ENCODE measurements at places on chromosomes 13 and 19. TPM values are rescaled to one million over a fixed set of nuclear protein-coding genes. Genes with fewer than 3 reads are reported as not detected.

- peak; percentile 6 for DNase-seq
Observed at GRCh38 chr19:10009714-10010224, 535 bp downstream of the COL5A3 start.

DNA sequence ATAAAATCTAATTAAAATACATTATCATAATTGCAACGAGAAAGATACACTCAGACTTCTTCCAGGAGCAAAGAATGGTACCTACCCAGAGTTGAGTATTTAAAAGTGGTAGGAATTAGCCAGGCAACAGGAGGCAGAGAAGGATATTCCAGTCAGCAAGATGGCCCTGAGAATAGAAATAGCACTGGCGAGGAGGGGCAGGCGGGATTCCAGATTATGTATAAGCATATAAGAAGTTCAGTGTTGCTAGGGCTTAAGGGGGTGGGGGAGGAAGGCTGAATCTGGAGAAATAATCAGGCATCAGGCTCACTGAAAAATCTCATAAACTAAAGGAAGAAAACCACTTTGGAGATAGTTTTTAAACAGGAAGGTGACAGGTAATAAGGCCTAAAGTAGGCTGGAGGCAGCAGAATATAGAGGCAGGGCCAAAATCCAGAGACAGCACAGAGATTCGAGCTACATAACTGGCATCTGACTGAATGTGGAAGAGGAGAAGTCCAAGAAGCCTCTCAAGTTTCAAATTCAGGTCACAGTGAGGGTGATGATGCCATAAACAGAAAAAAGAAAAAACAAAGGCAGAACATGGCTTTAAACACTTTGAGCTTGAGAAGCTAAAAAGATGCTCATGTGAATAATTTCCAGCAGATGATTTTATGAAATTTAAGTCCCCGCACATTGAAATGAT, 7.5 kb downstream of the KPNA3 start:
- no peak for DNase-seq

GRCh38 chr13:99955747-99956472, 15.7 kb downstream of the ZIC5 start:
- DNase-seq, result no peak

DNA sequence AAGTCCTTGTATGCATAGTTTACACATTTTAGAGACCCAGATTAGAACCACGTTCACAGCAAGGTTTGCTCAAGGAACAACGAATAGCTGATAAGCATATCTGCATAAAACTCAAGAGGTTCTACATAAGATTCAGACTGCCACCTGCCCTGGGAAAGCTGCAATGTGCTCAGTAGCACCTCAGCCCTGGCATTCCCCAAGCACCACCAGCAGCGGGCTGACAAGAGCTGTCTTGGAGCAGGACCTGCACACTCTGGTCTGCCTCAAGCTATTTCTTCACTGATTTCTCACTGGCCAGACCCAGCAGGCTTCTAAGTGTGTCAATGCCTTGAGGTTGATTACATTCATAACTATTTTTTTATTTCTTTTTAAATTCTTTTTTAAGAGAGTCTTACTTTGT, 65.8 kb upstream of the UQCRFS1 start:
- DNase-seq, result no peak

GRCh38 chr13:100537951-100538462, 50.6 kb downstream of the GGACT start:
- no peak for DNase-seq

DNA sequence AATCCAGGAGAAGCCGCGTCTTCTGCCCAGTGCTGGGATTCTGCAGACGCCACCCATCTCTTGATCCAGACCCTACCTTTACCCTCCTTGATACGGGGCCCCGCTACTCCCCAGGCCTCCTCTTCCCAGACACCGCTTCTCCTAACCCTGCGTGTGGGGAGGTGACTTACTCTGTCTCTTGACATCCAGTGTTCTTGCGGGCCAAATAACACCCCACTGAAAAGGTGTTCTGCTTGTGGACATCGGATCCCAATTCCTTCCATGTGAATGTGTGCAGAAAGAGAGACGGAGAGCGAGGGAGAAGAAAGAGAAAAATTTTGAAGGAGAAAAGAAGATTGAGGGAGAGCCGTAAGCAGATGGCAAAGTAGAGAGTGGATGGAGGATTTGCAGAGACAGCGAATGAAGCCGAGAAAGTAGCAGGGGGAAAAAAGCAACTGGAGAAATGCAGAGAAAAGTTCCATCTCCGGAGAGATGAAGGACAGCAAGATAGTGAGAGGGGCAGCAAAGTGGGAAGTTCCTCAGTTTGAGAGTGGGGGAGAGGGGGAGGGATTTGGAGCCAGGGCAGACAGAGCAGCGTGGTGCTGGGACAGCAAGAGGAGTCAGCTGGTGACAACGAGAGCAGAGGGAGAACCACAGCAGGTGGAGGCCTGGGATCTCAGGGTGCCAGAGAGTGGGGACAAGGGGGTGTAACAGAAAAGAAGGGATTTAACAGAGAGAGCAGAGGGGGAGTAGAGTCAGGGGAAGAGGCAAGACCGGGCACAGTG, 814 bp downstream of the ZNF480 start:
- no peak for DNase-seq

DNA sequence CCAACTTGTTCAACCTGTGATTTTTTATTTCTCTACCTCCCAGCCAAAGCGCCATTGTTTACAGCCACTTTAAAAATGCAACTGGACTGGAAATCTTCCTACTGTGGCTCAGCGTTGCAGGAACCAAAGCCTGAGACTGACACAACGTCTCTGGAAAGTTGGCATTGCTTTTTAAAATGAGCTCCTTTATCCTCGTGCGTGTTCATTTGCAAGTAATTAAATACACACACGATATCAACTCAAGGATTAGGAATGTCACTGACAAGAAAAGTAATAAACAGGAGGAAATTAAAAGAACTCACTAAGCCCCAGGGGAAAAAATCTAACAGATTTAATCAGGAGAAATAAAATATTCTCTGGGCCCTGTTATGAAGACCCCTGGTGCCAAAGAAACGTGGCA, 184.6 kb upstream of the IRS2 start:
- DNase-seq, result no peak

- no peak for DNase-seq
Observed at GRCh38 chr13:40362502-40362901, 303.9 kb downstream of the FOXO1 start.

GRCh38 chr13:109788372-109789111, 2.2 kb upstream of the IRS2 start:
- no peak for DNase-seq

DNA sequence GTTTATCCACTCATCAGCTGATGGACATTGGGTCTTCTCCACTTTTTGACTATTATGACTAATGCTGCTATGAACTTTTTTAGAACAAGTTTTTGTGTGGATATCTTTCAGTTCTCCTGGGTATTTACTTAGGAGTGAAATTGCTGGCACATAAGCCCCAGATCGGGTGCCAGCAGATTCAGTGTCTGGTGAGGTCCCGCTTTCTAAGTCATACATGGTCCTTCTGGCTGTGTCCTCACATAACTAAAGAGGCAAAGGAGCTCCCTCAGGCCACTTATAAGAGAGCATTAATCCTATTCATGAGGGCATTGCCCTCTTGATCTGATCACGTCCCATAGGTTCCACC, 600 bp upstream of the ZNF226 start:
- DNase-seq, result no peak

DNA sequence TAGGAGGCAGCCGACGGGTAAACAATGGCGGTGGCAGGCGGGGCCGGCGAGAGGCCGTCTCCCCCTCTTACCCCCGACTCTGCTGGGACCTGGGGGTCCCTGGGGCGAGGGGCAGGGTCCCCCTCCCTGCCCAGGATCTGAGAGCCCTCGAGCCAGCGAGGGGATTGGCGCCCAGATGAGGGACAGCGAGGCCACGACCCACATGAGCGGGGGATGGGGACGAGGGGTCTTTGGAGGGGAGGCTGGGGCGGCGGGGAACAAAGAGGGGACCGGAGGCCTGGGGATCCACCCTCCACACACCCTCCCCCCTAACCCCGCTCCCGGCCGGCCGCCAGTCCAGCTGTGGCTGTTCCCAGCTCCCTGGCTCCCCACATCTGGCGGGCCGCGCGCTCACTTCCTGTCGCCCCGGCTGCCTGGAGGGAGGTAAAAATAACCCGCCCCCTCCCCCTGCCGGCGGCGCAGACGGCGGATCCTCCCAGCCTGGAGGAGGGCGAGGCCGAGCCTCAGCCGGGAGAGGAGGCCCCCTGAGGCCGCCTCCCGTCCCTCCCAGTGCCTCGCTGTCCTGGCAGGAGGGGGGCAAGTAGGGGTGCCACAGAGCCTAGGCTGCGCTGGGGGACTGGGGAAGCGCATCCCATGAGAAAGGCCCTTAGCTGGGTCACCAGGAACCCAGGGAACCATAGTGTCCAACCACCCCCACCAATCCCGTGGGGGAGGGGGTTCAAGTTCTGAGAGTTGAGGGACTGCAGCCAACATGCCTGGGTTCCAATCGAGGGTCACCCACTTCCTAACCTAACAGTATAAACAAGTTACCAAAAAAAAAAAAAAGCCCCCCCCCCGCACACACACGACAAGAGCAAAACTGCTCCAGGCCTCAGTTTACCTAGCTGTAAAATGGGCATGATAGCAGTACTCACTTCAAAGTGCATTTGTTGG, 29.3 kb upstream of the NANOS3 start:
- peak; percentile 89 for DNase-seq

- no peak for DNase-seq
Observed at GRCh38 chr13:105599477-105600037, 935.9 kb downstream of the EFNB2 start.

- DNase-seq, result no peak
Observed at GRCh38 chr13:22468045-22468444, 712.7 kb upstream of the SGCG start.

- DNase-seq, result no peak
Observed at GRCh38 chr19:10491472-10492047, 11.6 kb downstream of the KEAP1 start.

- DNase-seq, result peak; percentile 49
Observed at GRCh38 chr13:109787135-109787954, 962 bp upstream of the IRS2 start.

- DNase-seq, result no peak
Observed at GRCh38 chr19:32673573-32673972, 1.4 kb downstream of the ANKRD27 start.

GRCh38 chr13:110380359-110381028, 73.4 kb downstream of the COL4A2 start:
- DNase-seq, result no peak

DNA sequence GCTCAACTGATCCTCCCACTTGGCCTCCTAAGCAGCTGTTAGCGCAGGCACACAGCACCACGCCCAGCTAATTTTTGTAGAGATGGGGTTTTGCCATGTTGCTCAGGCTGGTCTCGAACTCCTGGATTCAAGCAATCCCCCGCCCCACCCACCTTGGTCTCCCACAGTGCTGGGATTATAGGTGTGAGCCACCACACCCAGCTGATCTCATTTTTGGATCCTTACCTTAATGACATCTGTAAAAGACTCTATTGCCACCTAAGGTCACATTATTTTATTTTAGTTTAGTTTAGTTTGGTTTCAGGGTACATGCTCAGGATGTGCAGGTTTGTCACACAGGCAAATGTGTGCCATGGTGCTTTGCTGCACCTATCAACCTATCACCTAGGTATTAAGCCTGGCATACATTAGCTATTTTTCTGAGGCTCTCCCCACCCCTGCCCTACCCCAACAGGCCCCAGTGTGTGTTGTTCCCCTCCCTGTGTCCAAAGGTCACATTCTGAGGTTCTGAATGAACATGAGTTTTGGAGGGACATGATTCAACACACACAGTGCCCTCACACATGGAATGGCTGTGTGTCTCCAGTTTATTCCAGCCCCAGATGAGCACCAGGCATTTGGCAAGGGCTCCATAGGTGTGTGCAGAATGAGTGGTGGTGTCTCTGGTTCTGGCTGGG, 1.3 kb downstream of the OR10H5 start:
- DNase-seq, result no peak

- no peak for DNase-seq
Observed at GRCh38 chr13:30735025-30735871, at the start of gene ALOX5AP. TSS of gene ALOX5AP (plus strand) at chr13:30735543. CDS start at chr13:30735606, 63 bp downstream.

- no peak for DNase-seq
Observed at GRCh38 chr13:73090823-73091187, 32.0 kb downstream of the KLF5 start.

GRCh38 chr19:37077501-37077933, 716 bp upstream of the ZNF420 start:
- DNase-seq, result no peak

DNA sequence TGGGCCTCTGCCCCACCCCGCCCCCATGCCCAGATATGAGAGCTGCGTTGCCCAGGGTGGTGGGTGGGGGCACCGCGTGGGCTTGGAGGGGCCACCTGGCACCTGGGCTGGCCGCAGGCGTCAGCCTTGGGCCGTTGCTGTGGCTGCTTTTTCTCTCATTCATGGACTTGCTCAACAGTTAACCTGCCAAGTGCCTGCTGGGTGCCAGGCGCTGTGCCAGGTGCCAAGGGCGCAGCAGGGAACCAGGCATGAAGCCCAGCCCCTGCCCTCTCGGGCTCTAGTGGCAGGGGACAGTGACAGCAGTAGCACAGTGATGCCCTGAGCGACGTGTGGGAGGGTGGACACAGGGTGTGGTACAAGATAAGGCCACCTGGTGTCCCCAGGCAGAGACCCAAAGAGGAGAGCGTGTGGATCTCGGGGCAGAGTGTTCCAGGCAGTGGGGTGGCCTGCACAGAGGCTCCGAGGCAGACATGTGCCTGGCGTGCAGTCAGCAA, 28.1 kb downstream of the DHX34 start:
- DNase-seq, result no peak

DNA sequence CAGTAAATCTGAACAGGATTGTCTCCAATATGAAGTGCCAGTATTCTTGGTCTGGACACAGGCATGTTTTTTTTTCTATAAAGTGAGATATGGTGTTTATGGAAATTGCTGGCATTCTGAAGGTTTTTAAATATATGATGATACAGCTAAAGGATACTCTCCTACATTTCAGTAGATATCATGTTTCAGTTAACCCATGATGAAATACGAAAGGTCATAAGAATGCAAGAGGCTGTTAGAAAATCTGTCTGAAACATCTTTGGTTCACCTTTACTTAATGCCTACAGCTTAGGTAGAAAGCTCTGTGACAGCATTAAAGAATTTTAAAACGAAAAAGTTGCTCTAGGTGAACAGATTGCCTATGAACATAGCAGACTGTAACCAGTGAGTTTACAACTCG, 9.1 kb downstream of the FRY start:
- no peak for DNase-seq

- no peak for DNase-seq
Observed at GRCh38 chr19:2869618-2870017, 2.5 kb downstream of the ZNF556 start.

DNA sequence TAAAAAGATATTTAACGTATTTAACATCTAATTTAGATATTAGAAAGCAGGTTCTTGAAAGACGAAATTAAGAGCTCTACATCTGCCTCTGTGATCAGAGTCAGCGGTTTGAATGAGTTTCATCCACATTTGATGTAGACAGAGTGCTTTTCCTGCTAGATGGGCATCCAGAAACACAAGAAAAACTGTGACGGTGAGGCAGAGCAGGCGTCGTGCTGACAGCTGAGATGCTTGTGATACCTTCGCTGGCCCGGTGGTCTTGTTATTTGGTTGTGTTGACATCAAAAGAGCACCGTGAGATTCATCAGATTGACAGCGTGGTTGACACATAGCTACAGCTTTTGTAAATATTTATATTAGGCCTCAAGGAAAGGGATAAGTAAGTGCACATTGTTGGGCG, 399.1 kb downstream of the GPC5 start:
- no peak for DNase-seq

Gene SLC6A16
- total RNA-seq, result 0.17 TPM

Gene PSG5
- total RNA-seq, result 1.1 TPM

Gene ZNF546
- 1.7 TPM for total RNA-seq

Gene KISS1R
- not detected for total RNA-seq

Gene ZNF45
- 13.3 TPM for total RNA-seq

Gene OLFM4
- not detected for total RNA-seq

Gene NRTN
- total RNA-seq, result not detected
